ENCODE measurements at places on chromosomes 7 and 10.
A peak's percentile ranks its signal among the peaks of the same experiment; 100 is the strongest.

GRCh38 chr10:93838278-93838677 lies 55.5 kb upstream of the SLC35G1 start:
- peaks cover 10% of the 10 kb centered on the region for H3K27me3 ChIP-seq
- H3K27ac ChIP-seq = no peak overlapping the region
- H3K36me3 ChIP-seq = no peaks in the 10 kb centered on the region
- no peak for DNase-seq
- H3K4me1 ChIP-seq = no peaks in the 10 kb centered on the region

DNA sequence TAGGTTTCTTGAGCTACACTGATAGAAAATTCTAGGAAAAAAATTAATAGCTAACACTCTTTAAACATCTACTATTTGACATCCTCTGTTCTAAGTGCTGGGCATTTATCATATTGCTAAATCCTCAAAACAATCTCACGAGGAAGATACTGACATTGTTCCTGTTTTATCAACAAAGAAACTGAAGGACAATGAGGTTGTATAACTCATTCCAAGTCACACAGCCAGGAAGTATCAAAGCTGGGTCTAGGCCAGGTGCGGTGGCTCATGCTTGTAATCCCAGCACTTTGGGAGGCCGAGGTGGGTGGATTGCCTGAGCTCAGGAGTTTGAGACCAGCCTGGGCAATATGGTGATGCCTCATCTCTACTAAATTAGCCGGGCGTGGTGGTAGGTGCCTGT lies 51.6 kb upstream of the IL6 start:
- no peak for DNase-seq
- peaks cover 94% of the 10 kb centered on the region for H3K4me1 ChIP-seq
- peaks cover 25% of the 10 kb centered on the region for H3K36me3 ChIP-seq

- H3K27ac ChIP-seq = no peak overlapping the region
- peak; percentile 44 for DNase-seq
- H3K4me3 ChIP-seq = no peak overlapping the region
- no peaks in the 10 kb centered on the region for H3K36me3 ChIP-seq
- H3K4me1 ChIP-seq = no peaks in the 10 kb centered on the region
- H3K27me3 ChIP-seq = no peaks in the 10 kb centered on the region
Observed at GRCh38 chr7:14691597-14692203, 210.9 kb downstream of the DGKB start.

DNA sequence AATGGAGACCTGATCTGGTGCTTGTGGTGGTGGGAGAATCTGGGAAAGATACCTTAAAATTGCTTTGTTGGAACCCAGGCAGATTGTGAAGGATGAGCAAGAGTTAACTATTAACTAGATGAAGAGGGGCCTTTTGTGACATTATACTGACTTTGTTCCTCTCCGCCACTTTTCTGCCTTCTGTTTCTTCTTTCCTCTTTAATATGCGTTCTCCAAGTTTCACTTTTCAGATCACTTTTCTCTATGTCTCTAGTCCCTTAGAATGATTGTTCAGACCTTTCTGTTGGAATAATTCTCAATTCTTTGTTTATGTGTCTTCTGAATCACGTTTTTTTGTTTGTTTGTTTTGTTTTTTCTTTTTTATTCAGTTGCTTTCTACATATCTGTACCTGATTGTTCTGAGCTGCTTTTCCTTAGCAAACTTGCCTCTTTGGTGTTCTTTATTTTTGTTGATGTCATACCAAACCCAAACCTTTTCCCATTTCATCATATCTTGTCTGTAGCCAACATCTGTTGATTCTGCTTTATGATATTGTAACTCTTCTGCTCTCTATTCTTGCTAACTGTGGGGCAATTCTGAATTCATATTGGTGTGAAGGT lies 2.8 kb downstream of the BMPR1A start:
- peaks cover 35% of the 10 kb centered on the region for H3K4me1 ChIP-seq
- H3K27me3 ChIP-seq = peaks cover 58% of the 10 kb centered on the region
- no peak overlapping the region for H3K4me3 ChIP-seq
- H3K27ac ChIP-seq = no peak overlapping the region

DNA sequence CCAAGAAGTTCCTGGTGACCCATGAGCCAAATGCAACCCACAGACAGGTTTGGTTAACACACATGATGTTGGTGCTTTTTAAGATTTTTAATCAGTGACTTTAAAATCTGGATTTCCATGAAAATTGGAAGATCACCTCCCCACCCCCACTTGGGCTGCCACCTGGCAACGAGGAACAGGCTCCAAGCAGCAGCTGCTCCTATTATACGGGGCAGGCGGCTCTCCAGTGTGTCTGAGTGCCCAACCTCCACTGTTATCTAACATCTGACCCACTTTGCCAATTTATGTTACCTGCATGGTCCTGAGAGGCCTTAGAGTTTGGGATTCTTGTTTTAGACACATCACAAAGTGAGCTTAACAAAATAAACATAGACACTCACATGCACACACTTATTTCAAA lies 56.4 kb downstream of the SGMS1 start:
- DNase-seq = no peak
- no peaks in the 10 kb centered on the region for H3K36me3 ChIP-seq
- no peaks in the 10 kb centered on the region for H3K27me3 ChIP-seq

- no peak overlapping the region for H3K27ac ChIP-seq
- no peak for DNase-seq
- H3K4me1 ChIP-seq = no peaks in the 10 kb centered on the region
- peaks cover 5% of the 10 kb centered on the region for H3K36me3 ChIP-seq
Observed at GRCh38 chr10:32751582-32751981, 206.4 kb downstream of the ITGB1 start.

DNA sequence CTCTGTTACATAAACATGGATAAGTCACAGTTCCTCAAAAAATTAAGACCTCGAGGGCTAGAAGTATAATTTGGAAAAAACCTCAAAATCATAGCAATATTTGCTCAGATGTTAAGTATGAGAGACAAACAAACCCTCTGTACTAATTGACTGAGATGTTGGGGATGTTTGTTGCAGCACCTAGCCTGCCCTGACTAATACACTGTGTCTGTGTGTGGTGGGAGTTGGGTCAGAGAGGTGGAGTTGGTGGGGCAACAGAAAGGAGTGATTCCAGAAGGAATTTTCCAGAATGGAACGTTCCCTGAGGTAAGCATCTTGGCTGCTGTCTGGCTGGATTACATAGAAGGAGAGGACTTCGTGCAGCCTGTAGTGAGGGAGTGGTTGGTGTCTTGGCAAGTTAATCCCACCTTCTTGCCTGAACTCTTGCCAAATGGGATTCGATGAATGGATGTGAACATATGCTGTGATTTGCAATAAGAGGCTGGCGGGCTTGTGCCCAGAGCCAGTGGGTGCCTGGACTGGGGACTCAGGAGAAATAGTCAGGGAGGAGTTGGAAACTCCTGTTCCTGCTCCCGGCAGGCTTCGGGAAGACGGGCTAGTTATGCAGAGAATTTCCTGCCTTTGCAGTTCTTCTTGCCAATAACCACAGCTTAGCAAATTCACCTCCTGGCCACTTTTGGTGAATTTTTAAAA lies 9.3 kb upstream of the FAM180A start:
- H3K4me1 ChIP-seq = no peaks in the 10 kb centered on the region

DNA sequence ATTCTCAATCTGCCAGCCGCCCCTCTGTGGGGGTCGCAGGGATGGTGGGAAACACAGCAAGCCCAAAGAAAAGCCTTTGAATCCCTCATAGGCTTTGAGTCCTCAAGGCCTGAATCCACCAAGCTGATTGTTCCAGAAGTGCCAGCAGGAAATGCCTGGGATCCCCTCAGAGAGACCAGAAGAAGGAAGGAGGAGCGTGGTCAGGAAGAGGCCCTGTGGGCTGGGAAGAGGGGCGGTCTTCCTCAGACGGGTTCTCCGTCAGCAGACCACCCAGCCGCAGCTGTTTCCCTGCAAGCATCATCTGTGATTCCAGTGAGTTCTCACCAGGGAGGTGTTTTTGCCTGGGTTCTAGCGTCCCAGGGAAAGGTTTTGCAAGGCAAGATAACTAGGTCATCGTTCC lies 190.0 kb upstream of the KLF6 start:
- H3K27me3 ChIP-seq = no peaks in the 10 kb centered on the region
- H3K27ac ChIP-seq = no peak overlapping the region
- H3K4me1 ChIP-seq = peaks cover 56% of the 10 kb centered on the region
- H3K36me3 ChIP-seq = peaks cover 30% of the 10 kb centered on the region
- no peak overlapping the region for H3K4me3 ChIP-seq
- DNase-seq = no peak

DNA sequence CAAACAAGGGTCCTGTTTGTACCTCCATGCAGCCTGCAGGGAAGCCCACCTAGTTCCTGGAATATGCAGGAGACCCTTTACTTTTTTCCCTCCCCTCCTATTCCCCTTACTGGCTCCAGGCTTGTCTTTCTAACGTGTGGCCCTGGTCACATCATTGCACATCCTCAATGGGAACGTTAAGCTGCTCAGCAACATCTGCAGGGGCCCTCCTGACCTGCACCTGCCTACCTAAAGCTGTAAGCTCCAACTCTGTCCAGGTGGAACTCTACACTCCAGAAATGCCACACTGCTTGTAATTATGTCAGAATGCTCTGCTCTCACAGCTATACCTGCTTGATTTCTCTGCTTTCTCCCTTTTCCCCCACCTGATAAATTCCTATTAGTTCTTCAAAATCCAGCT lies 72.1 kb downstream of the ARMC3 start:
- H3K27ac ChIP-seq = no peak overlapping the region
- H3K4me3 ChIP-seq = no peak overlapping the region
- DNase-seq = no peak
- H3K4me1 ChIP-seq = no peaks in the 10 kb centered on the region

DNA sequence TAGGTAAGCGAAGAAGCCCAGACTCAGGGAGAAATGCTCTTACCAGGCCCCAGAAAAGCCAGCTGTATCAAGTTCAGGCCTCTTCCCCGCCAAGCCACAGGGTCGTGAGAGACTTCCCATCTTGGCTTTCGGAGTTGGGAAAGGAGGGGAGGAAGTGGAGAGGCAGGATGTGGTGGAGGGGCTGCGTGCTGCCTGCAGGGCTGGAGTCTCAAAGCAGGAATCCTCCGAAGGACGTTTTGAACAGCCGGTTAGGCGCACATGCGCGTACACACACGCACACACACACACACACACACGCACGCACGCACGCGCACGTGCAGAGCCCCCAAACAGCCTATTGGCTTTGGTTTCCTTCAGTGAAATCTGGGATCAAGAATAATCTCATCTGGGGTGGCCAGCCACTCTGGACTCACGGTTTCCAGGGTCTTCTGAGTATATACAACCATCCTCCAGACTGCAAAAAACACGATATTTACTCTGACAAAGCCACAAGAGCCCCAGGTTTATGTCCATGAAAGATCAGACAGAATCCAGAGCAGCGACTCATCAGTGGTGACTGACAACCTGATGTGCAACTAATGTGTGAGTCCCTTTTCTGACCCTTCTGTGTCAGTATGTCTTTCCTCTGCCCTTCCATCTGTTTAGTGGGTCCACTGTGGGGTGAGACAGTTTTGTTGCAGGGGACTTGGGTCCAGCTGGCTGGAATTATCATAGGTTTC lies 115.0 kb upstream of the ZNF438 start:
- no peaks in the 10 kb centered on the region for H3K36me3 ChIP-seq
- no peak overlapping the region for H3K27ac ChIP-seq
- H3K4me1 ChIP-seq = peaks cover 17% of the 10 kb centered on the region
- DNase-seq = no peak
- no peaks in the 10 kb centered on the region for H3K27me3 ChIP-seq

DNA sequence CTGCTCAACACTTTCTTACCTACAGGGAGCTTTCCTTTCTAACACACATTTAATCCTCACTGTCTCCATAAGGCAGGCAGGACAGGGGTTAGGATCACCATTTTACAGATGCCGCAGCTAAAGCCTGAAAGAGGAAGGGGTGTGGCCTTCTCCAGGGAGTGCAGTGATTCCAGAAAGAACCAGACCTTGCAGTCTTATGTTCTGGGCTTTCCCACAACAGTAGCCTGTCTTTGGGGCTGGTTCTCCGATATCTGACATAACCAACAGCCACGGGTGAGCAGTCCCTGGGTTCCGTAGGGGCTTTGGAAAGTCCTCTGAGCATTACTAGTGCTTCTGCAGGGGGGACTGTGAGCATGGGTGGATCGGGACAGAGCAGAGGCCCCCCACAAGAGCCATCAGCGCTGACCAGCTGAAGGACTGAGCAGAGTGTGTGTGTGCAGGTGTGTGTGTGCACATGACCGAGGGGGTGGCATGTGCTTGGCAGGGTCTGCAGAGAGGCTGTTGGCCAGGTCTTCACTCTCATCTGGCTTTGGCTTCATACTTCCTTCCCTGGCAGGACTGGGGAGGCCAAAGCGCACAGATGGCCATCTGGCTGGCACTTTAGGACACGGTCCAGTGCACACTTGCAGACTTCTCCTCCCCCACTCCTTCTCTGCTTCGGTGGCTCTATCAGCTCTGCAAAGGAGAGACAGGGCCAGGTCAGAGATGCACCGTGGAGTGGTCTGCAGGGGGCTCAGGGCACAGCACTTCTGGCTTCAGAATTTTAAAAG lies 400.3 kb downstream of the RPS24 start:
- no peaks in the 10 kb centered on the region for H3K4me1 ChIP-seq
- peaks cover 11% of the 10 kb centered on the region for H3K27me3 ChIP-seq
- H3K4me3 ChIP-seq = no peak overlapping the region
- no peaks in the 10 kb centered on the region for H3K36me3 ChIP-seq

DNA sequence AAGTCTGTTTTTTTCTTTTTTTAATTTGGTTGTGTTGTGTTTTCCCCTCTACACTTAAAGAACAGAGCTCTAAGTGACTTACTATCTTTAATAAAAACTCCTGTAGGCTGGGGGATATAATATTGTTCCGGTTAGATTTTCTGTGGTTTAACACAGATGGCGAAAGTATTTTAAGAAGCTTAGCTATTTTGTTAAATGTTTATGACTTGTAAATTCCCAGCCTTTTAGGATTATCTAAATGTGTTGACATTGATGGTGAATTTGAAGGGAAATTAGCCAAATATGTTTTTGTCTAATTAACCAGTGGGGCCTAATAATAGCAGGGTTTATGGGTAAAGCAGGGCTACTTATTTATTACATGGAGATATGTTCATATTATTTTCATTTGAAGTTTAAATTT lies 538.5 kb downstream of the INHBA start:
- no peak overlapping the region for H3K4me3 ChIP-seq
- no peaks in the 10 kb centered on the region for H3K36me3 ChIP-seq
- no peaks in the 10 kb centered on the region for H3K27me3 ChIP-seq
- H3K4me1 ChIP-seq = no peaks in the 10 kb centered on the region

DNA sequence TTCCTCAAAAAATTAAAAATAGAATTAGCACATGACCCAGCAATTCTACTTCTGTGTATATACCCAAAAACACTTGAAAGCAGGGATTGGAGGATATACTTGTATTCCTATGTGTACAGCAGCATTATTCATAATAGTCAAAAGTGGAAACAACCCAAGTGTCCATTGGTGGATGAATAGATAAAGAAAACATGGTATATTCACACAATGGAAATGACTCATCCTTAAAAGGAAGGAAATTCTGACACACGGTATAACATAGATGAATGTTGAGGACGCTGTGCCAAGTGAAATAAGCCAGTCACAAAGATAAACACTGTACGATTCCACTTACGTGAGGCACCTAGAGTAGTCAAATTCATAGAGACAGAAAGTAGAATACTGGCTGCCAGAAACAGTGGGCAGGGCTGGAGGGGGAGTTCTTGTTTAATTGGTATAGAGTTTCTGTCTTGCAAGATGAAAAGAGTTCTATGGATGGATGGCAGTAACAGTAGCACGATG lies 26.6 kb upstream of the KAT6B start:
- peaks cover 4% of the 10 kb centered on the region for H3K27me3 ChIP-seq
- H3K27ac ChIP-seq = no peak overlapping the region
- peaks cover 4% of the 10 kb centered on the region for H3K4me1 ChIP-seq
- H3K4me3 ChIP-seq = no peak overlapping the region
- no peak for DNase-seq
